Stimulated activated CD8-positive, alpha-beta memory T cell treated with anti-CD3 and anti-CD28 coated beads, Interleukin-7, amount 100 ng/mL, for 1 hour (primary cell): ENCODE measurements at places on chromosomes 13 and 19.

DNA sequence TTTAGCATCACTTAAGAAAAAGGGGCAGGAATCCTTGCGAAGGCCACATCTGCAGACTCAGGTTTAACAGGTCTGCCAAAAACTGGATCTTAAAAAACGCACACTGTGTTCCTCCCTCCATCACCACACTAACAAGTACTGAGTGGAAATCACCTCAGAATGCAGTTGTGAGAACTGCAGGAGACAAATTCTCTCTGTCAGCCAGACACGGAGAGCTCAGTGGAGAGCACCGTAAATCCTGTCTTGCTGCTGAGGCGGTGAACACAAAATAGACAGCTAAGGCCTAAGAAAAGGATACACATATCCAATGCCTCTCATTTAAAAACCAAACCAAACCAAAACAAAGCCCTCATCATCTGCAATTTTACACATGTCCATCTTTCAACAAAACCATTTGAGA, 1287.6 kb downstream of the EFNB2 start:
- DNase-seq: no peak

GRCh38 chr19:56839652-56840450, 675 bp downstream of the PEG3 start:
- no peak for DNase-seq

GRCh38 chr13:36847606-36848005, 28.6 kb downstream of the RFXAP start:
- no peak for DNase-seq

- no peak for DNase-seq
Observed at GRCh38 chr13:40568246-40569023, 98.0 kb downstream of the FOXO1 start.

DNA sequence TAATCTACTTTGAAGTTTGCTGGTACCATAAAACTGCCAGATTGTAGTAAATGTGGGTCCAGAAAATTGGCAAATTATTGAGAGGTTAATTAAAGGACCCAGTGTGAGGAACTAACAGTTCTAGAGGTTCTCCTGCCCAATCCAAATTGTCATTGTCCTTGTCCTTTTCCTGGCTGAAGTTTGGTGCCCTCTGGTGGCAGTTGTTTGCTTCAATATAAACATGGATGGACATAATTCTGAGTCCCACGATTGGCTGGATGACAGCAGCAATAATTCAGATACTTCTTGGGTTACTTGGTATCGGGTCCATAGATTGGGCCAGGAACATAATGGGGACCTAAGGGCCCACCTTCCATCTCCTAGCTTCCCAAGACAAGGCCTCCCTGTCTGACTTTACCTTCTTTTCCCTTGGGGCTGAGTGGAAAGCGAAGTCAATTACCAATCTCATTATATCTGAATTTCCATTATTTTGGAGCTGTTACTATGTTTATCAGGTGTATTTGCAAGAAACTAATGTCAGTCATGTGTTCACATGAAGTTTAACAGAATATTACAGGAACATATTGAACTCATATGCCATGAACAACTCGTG, 33.8 kb upstream of the GARRE1 start:
- peak; percentile 27 for DNase-seq

GRCh38 chr13:46628622-46629365, 75.8 kb downstream of the LRCH1 start:
- DNase-seq: no peak

- DNase-seq: no peak
Observed at GRCh38 chr19:5254944-5255343, 85.7 kb downstream of the PTPRS start.

GRCh38 chr13:99335603-99336002, 28.4 kb upstream of the GPR183 start:
- no peak for DNase-seq

- no peak for DNase-seq
Observed at GRCh38 chr19:5155586-5156210, 184.9 kb downstream of the PTPRS start.

GRCh38 chr13:48542581-48543341, 9.9 kb upstream of the RCBTB2 start:
- DNase-seq: no peak

- DNase-seq: no peak
Observed at GRCh38 chr13:94559222-94559795, 36.6 kb downstream of the TGDS start.

DNA sequence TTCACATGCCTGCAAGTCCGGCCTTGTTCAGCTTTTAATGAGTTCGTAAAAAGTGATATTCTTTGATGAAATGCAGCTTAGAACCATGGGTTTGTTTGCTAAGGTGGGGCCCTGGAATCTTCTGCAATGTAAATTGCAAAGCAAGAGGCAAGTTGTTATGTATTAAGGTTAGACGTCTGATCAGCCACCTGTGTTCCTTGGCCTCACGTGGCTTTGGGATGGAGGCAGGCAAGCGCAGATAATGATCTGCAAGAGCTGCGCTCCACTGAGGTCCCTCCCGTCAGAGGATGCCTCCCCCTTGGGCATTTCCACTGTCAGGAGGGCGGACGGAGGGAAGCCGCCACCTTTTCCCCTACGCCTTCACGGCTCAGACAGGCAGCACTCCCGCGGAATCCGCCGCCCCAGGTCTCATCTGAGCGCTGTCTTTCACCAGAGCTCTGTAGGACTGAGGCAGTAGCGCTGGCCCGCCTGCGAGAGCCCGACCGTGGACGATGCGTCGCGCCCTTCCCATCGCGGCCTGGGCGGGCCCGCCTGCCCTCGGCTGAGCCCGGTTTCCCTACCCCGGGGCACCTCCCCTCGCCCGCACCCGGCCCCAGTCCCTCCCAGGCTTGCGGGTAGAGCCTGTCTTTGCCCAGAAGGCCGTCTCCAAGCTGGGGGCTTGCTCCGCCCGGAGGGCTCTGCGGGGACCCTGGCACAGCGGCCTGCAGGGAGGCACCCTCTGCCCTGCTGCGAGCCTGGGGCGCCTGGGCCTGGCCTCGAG, 110.9 kb downstream of the CRYL1 start:
- no peak for DNase-seq

GRCh38 chr13:31421756-31422155, 222.0 kb downstream of the B3GLCT start:
- no peak for DNase-seq

DNA sequence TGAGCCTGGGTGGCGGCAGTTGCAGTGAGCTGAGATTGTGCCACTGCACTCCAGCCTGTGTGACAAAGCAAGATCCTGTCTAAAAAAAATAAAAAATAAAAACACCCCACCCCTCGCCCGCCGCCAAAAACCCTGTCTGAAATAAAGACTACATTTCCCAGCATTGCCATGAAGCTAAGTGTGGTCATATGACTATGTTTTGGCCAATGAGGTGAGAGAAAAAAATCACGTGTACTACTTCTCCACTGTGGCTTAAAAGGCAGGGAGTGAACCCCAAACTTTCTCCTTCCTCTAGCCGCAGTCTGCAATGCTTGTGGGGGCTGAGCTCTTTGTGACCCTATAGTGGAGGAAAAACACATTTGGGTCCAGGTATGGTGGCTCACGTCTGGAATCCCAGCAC, 54.9 kb downstream of the COLGALT1 start:
- no peak for DNase-seq

- no peak for DNase-seq
Observed at GRCh38 chr19:46761418-46761831, 15.2 kb upstream of the STRN4 start.

DNA sequence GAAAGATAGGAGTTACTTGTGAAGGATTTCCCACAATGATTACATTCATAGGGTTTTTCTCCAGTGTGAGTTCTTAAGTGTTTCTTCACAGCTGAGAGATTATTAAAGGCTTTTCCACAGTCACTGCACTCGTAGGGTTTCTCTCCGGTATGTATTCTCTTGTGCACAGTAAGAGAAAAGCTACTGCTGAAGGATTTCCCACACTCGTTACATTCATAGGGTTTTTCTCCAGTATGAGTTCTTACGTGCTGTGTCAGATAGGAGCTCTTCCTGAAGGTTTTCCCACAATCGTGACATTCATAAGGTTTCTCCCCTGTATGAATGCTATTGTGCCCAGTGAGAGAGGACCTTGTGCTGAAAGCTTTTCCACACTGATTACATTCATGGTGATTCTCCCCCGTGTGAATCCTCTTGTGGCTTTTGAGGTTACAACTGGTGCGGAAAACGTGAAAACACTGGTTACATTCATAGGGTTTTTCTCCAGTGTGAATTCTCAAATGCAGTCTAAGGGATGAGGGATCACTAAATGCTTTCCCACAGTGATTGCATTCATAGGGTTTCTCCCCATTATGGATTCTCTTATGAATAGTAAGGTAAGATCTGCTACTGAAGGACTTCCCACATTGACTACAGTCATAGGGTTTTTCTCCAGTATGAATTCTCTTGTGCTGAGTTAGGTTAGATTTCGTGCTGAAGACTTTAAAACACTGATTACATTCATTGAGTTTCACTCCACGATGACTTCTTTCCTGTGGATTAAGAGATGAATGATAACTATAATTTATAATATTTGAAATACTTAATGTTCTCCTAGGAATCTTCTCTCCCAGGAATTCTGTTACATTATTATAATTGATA, 20.6 kb downstream of the ZNF558 start:
- no peak for DNase-seq

DNA sequence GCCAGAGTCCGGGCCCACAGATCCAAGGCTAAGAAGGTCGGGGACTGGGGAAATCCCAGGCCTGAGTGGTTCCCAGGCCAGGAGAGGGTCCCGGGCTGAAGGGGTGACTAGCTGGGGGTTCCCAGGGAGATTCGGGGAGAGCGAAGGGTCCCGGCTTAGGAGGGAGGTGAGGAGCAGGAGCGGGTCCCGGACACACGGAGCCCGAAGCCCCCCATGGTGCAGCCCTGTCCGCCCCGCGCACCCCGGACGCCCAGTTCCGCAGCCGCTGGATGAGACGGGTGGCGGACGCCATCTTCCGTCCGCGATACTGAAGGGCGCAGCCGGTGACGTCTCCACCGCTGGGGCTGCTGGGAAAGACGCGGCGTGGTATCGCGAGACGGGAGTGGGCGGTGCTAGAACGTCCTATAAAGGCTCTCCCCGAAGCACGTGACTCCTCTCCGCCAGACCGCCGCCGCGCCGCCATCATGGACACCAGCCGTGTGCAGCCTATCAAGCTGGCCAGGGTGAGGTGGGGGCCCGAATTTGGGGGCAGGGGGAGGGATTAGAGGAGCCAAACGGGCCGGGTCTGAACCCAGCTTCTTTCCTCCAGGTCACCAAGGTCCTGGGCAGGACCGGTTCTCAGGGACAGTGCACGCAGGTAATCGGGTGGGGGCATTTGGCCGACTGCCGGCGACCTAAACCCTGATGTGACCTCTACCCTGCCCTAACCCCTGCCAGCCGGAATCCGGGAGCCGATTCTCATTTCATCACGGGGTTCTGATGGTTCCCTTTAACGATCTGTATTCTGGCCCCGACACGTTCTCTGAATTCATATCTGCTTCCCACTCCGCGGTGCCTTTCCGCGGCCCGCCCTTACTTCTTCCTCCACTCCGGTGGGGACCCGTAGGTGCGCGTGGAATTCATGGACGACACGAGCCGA, at the start of the genes NDUFA7 and RPS28:
Gene NDUFA7, minus strand, starts transcription at position 309 of the 919 bp plus-strand sequence. Its CDS starts 17 bp downstream, at position 292.
Gene RPS28, plus strand, starts transcription at position 430 of the 919 bp plus-strand sequence. Its CDS starts 35 bp downstream, at position 465.
- peak; percentile 96 for DNase-seq

GRCh38 chr13:110464556-110465333, 96.8 kb downstream of the RAB20 start:
- no peak for DNase-seq

DNA sequence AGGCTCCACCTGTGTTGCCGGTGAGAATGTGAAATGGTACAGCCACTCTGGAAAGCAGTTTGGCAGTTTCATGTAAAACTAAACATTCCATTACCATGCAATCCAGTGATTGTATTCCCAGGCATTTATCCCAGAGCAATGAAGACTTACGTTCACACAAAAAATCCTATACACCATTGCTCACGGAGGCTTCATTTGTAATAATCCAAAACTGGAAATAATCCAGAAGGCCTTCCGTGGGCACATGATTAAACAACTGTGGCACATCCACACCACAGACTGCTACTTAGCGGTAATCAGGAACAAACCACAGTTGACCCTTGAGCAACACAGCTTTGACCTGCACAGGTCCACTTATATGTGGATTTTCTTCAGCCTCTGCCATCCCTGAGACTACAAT, 339.7 kb downstream of the MTUS2 start:
- no peak for DNase-seq

DNA sequence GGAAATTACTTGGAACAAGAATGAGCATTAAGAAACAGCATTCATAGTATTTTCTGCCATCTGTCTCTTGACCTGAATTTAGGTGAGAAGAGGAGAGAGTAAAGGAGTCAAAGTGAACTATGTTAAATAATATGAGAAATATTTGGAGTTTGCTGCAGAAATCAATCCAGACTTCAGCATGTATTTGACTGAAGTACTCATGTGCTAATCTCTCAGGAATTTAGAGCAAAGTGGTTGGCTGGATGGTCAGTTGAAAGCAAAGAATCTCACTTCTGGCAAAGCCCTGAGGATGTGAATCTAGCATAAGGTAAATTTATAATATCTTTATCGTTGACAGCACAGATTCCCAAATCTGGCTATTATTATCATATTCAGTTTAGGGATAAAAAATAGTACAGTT, 394.3 kb downstream of the PCDH17 start:
- no peak for DNase-seq

DNA sequence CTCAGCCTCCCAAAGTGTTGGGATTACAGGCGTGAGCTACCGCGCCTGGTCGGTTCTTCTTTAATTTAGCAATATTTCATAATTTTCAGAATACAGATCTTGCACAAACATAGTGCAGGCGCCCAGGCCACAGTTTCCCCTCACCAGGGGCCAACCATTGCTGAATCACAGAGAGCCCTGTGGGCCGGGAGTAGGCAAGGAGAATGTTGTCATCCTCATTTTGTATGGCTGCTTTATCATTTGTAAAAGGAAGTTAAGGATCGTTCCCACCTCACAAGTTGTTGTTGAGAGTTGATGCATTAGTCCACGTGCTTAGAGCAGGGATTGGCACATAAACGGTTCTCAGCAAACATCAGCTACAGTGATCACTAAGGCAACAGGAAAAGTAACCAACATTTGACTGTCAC, 30.2 kb downstream of the MEIS3 start:
- DNase-seq: no peak

- no peak for DNase-seq
Observed at GRCh38 chr13:32914686-32915085, 101.5 kb upstream of the KL start.

GRCh38 chr19:54654447-54655321, 8.1 kb upstream of the LILRB4 start:
- no peak for DNase-seq

DNA sequence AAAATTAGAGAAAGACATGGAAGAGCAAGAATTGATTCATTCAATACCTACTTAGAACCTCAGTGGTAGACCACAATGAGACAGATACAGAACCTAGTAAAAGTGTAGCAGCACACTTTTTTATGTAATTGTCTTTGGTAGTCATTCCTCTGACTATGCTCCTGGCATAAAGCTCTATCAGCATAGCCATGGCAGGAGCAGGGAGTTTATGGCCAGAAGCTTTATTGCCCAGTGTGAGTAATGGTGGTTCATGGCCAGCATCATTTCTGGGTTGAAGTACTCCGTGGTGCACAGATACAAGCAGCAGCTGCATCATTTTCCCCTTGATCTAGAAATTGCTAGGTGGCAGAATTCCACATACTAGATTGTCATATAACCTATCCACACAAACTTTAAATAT, 352.6 kb downstream of the TBC1D4 start:
- DNase-seq: no peak
